ENCODE measurements at places on chromosomes 11 and 22.

DNA sequence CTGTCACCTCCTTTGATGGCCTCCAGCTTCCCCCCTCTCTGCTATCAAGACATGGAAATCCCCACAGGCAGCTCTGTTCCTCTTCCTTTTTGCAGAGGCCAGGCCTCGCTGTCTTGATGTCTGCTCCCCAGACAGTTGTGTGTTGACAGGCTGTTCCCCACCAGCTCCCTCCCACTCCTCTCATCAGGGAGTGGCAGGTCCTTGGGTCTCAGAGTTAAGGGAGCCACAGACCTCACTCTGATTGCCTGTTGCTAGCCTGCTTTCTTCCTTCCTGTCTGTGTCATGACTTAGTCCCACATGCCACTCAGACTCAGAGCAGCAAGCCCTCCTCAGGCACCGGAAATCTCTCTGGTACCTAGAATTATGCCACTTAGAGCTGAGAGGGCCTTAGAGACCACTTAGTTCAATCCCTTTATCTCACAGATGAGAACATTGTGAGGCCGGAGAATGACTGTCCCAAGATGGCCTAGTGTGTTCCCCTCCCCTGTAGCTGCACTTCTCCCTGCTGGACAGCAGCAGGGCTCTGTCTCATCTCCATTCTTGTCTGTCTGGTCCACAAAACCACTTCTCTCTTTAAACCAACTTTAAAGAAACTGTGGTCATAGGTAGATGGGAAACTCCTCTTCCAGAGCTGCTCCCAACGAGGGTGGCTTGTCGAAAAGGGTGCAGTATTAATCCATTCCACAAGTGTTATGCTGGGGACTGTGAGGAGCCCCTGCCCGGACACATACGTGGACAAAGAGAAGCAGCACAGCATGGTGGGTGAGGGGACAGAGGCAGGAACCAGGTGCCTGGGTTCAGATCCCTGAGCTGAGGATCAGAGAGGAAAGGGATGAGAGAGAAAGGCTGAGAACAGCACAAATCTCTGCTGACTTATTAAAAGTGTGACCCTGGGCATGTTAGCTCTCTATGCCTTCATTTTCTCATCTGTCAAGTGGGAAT is 4.2 kb downstream of the AMPD3 start:
- peak; percentile 62 for DNase-seq

DNA sequence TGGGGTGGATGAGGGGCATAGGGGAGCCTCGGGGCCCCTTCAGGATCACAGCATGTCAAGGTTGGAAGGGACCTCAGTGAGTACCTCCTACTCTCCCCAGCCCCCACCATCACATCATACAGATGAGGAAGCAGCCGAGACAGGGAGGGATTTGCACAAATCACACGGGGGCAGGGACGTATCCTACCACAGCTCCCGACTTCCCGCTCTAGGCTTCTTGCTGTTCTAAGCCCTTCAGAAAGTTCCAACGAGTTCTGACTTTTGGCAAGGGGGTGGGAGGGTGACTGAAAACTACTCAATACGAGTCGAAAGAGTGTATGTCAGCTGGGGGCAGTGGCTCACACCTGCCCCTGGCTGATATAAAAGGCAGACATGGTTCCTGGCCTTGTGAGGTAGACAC is 4.7 kb upstream of the RAD9A start:
- DNase-seq, result no peak

GRCh38 chr11:113871336-113871735 is 4.0 kb downstream of the USP28 start:
- no peak for DNase-seq

GRCh38 chr11:13277768-13278608 is at the start of gene BMAL1:
TSS of gene BMAL1 (plus strand) at chr11:13277790. CDS start at chr11:13354309, 76,519 bp downstream.
- DNase-seq, result no peak

DNA sequence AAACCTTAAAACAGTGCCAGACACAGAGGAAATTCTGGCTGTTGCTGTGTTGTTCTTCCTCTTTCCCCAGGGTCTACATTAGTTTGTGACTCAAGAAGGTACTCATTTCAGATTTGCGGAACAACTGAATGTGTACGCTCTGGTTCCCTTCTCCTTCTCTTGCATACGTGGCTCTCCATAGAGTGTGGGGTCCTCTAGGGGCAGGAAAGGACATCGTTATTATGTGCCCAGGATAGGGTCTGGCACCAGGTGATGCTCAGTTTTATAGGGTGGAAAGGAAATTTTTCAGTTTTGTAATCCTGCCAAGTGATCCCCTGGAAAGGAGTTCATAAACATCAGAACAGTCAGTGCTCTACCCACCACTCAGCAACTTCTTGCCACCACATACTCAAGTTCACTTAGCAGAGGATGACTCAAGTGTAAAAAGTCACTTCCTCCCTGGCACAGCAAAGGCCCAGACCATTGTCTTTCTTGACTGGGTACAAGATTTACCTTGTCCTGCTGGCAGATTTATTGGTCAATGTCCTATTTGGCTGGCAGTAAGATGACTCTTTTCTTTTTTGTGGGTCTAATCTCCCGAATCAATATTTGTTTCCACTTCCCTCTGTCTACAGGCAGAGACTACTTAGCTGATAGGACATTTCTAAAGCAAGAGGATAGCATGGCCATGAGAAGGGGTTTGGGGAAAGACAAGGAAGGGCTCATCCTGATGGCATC is 246.0 kb upstream of the TENM4 start:
- no peak for DNase-seq

DNA sequence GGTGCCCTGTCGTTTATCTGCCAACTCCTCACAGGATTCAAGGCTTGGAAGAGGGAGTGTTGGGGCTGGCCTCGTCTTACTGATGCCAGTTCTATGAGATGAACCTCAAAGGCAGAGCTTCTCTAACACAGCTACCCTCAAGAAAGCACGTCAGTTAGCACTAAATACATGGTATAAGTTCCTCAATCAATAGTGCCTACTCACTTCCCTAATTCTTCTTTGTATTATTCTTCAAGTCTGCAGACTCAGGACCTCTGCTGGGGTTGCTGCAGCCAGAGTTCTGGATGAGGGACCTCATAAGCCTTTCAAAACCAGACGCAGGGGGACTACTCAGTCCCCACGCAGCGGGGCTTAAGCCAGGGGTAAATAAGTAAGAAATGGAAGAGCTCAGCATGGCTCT is 118.3 kb downstream of the VPREB1 start:
- DNase-seq, result no peak

GRCh38 chr11:96159968-96160367 is 183.0 kb downstream of the MAML2 start:
- no peak for DNase-seq

- no peak for DNase-seq
These were observed 29.8 kb downstream of the VSIG10L2 start for GRCh38 chr11:125975634-125976033.

GRCh38 chr11:16862726-16863125 is 124.3 kb downstream of the C11orf58 start:
- no peak for DNase-seq

- DNase-seq, result peak; percentile 47
These were observed 26.4 kb downstream of the LRFN4 start for GRCh38 chr11:66883016-66883965.

DNA sequence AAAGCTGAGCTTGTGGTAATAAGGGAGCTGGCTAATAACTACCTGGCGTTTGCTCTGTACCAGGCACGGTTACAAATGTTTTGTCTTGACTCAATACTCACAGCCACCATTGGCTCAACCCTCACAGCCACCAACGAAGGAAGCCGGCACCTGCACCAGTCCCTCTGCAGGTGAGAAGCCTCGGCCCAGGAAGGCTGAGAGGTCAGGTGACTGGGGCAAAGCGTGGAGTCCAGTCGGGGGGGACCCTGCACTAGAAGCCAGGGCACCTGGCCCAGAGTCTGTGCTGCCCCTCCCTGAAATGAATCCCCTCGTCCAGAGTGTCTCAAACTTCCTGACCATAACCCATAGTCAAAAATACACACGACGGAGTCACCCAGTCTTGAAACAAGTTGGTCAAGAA is 90.1 kb downstream of the PHF21B start:
- no peak for DNase-seq

GRCh38 chr11:93838967-93839366 is 11.5 kb downstream of the VSTM5 start:
- DNase-seq, result no peak

DNA sequence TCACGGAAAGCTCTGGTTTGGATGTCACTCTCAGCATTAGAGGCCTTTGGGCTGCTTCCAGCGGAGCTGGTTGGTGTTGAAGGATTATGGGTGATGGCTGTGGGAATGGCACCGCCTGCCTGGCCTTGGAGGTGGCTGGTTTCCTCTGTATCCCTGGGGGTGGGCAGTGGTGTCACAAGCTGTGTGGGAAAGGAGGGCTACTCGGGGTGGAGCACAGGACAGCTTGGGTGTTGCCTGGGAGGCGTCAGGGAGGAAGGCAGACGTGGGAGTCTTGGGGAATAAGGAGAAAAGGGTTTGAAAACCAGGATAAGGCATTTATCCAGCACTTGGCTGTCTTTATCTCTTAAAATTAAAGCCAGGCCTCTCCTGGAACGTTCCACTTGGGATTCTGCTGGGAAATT is 71.8 kb downstream of the ADAMTS15 start:
- no peak for DNase-seq

DNA sequence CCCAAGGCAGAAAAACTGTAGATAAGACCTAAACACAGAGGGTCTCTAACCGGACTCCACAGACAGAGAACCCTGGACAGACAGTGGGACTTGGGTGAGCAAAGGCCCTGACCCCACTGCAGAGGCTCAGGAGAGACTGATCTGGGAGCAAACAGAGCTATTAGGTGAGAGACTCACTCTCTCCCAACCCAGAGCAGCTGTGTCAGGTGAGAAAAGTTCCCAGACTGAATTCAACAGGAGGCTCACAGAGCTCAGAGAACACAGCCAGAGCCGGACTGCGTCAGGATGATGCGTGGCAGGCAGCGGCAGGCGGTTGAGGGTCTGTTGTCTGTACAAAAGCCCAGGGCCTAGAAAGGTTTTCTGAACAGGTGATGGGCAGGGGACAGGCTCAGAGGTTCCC is 5.5 kb downstream of the RFPL2 start:
- DNase-seq, result no peak

- peak; percentile 72 for DNase-seq
These were observed 12.6 kb upstream of the APLNR start for GRCh38 chr11:57249384-57250319.

Measured in kidney capillary endothelial cell (primary cell).